ENCODE measurements at places on chromosomes 2 and 18.

DNA sequence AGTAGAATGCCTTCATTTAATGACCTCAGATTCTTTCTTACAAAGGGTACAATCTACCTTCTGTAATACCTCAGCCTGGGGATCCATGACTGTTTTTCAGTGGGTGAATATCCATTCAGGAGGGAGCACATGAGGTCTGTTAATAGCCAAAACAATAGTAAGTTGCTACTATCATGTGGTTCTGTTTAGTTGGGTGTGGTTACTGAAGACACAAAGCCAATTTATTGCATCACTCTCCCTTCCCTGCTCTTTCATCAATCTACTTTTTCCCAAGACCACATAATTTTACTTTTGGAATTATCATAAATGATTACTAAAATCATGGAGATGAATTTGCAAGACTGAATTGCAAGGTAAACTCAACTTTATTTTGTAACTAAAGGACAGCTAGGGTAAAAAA is 254.2 kb downstream of the GALNT13 start:
- no peak for DNase-seq

- no peak for DNase-seq
These were observed 68.9 kb upstream of the RMDN2 start for GRCh38 chr2:37856101-37856751.

- DNase-seq, result no peak
These were observed 166.2 kb downstream of the ATAD2B start for GRCh38 chr2:23760736-23761135.

- DNase-seq, result no peak
These were observed 15.4 kb upstream of the ACYP2 start for GRCh38 chr2:54099829-54100585.

- no peak for DNase-seq
These were observed 262.9 kb downstream of the AFF3 start for GRCh38 chr2:99879481-99879880.

GRCh38 chr2:72513011-72513410 is 312.8 kb downstream of the EXOC6B start:
- DNase-seq, result no peak
